Astrocyte (in vitro differentiated cells and primary cell): ENCODE measurements at places on chromosomes 12 and 14. TPM values are rescaled to one million over a fixed set of nuclear protein-coding genes. Genes with fewer than 3 reads are reported as not detected.
A peak's percentile ranks its signal among the peaks of the same experiment; 100 is the strongest.

GRCh38 chr14:88075269-88075981 lies 70.5 kb downstream of the GPR65 start:
- no peak for DNase-seq

DNA sequence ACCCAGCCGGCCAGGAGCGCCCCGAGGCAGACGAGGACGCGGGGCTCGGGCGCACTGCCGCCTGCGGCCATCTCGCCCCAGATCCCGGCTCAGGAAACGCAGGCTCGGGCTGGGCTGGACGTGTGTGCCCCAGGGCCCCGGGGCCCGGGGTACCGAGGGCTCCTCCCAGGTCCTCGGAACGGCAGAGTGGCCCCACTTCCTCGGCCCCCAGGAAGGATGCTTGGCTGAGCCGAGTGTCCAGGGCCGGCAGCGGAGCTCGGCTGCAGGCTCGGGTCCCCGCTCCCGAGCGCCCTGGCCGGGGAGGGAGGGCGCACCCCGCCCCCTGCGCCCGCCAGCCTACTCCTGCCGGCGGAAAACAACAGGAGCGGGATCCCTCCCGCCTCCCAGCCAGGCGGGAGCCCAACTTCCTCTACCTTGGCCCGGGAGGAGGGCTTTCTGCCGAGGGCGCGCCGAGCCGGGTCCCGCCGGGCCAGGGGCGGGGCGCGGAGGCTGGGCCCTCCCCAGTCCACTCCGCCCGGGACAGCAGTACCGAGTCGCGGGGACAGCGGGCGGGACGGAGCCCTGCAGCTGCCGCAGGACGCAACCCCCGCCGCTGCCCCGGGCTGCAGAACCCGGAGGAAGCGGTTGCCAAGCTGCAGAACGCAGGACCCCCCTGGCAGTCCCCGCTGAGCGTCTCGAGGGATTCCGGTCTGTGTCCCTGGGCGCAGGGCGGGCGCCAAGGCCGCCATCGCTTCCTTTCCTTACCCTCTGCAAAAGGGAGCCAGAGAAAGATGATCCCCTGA lies at the start of gene VSIG10:
Gene VSIG10, minus strand, starts transcription at position 411 of the 782 bp plus-strand sequence. Its CDS starts 340 bp downstream, at position 71.
- peak; percentile 42 for DNase-seq

GRCh38 chr12:108117163-108117849 lies 11.8 kb upstream of the WSCD2 start:
- DNase-seq: no peak

- peak; percentile 93 for DNase-seq
Observed at GRCh38 chr14:68951035-68951797, 27.9 kb downstream of the ACTN1 start.

The POTEG gene
- not detected in 2 replicates for total RNA-seq

The PTGER2 gene
- 0.26 TPM in 1 of 2 replicates, not detected in the other for total RNA-seq
